ENCODE measurements at places on chromosomes 1 and 21. TPM values are rescaled to one million over a fixed set of nuclear protein-coding genes. Genes with fewer than 3 reads are reported as not detected.

- no peak for DNase-seq
Measured at GRCh38 chr21:33113131-33113530, 43.2 kb downstream of the OLIG1 start.

DNA sequence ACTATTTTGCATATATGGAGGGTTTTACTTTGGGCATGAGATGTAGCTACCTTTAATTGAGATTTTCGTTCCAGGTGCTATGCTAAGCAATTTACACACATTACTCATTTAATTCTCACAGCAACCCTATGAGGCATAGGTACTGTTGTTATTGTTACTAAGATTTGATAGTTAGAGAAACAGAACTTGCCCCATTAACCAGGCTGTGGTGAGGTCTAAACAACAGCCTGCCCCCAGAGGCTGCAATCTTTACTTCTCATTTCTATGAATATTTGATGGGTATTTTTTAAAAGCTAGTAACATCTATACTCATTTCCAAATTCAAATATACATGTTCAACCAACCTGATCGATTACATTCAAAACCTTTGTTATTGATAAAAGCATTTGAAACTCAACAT is 155.6 kb downstream of the GALNT2 start:
- DNase-seq = no peak

- DNase-seq = no peak
Measured at GRCh38 chr1:45971335-45971734, 161.1 kb downstream of the PIK3R3 start.

DNA sequence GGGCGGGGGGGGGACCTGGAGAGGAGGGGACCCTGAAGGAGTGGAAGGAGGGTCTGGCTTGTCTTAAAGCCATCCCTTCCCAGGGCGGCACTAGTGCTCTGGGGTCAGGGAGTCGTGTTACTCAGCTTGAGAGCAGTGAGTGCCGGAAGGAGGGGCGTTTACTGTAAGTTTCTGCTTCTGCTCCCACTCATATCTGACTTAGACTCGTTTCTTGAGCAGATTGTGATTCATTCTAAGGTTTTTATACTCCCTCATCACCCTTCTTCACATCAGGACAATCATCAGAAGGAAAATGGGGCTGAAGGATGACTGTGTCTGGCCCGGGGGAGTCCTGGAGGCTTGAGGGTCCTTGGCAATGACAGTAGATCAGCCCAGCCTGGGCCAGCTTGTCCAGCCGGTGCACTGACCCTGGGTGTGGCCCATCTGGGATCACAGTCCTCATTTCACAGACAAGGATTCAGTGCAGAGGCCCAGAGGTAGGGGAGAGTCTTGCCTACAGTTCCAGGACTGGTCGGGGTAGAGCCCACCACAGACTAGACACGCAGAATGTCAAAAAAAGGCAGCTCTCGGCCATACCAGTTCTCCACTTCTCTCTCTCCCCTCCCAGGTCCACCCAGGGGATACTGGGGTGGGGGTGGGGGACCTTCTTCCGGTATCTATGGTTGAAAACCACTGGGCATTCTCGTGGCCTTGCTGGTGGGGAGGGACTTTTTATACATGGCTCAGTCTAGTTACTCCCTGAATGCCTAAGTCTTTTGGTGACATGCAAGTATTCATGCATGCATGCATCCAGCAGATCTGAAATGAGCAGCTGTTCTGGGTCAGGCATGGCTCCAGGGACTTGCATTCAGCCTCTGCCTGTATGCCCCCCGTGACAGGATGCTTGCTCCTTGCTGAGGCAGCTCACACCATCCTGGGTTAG is 5.1 kb downstream of the TNFRSF8 start:
- DNase-seq = no peak

- no peak for DNase-seq
Measured at GRCh38 chr21:36203603-36203889, 46.9 kb downstream of the DOP1B start.

- no peak for DNase-seq
Measured at GRCh38 chr1:161111117-161111516, 6.7 kb downstream of the PFDN2 start.

DNA sequence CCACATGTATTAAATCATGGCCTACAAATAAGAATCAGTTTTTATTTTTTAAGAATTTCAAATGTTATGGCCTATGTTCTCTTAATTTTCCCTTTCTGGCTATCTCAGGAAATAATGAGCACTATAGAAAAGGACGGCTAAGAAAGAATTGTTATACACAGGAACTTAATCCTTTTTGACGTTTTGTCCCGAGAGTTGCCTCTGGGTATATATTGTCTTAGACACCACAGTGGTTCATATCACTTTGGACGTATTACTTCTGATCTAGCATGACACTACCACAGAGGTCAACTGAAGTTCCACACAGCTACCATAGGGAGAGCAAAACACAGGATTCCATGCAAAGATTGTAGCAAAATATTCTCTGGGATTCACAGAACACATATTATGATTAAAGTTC is 307.6 kb downstream of the VAV3 start:
- DNase-seq = no peak

Gene ATP6V1G3
- not detected for total RNA-seq

Gene LORICRIN
- not detected for total RNA-seq

Gene LAPTM5
- 65.0 TPM for total RNA-seq
